Naive thymus-derived CD4-positive, alpha-beta T cell (primary cell): ENCODE measurements at places on chromosomes 12 and 14. TPM values are rescaled to one million over a fixed set of nuclear protein-coding genes. Genes with fewer than 3 reads are reported as not detected.

Gene ANO2
- total RNA-seq: not detected in 2 replicates

DNA sequence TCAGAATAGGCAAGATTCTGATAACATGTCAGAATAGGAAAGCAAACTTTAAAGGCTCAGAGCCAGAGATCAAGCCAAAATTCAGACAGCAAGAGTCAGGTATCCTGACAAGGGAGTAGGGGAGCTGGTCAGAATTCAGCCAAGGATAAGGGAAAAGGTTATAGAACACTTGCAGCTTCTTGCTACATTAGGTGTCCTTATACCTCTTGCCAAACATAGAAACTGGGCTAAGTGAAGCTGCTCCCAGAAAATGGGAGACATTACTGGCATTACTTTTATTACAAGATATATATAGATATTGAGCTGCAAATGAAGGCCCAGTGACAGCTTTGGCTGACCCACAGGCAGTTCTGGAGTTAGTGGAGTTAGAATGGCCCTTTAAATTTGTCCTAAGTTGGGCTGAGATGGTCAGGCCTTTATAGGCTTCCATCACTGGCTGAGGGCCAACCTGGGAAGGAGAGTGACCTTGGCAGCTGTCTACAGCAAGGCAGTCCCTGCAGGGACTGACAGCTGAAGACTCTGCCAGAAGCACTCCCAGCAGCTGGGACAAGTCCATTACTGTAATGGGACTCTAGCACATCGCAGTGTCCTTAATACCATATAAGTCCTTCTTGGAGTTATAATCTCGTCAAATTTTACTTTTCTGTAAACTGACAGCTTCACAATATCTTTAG is 83.0 kb downstream of the LRRC9 start:
- DNase-seq: no peak
- no peak overlapping the region for H3K4me3 ChIP-seq
- no peaks in the 10 kb centered on the region for H3K27me3 ChIP-seq

Gene PEBP1
- total RNA-seq: 109 and 110 TPM in 2 replicates

Gene METTL3
- total RNA-seq: 103 TPM

Gene RAD9B
- total RNA-seq: 2.3 TPM
